ENCODE measurements at places on chromosomes 12 and 14. TPM values are rescaled to one million over a fixed set of nuclear protein-coding genes. Genes with fewer than 3 reads are reported as not detected.

The CDK4 gene
- 177 TPM for total RNA-seq

The CAPZA3 gene
- not detected for total RNA-seq

The NR2C1 gene
- 13.5 TPM for total RNA-seq

The ARHGAP9 gene
- 0.12 TPM for total RNA-seq

The ACSM4 gene
- total RNA-seq: not detected

The PAPLN gene
- 5.1 TPM for total RNA-seq

The TEX52 gene
- 0.12 TPM for total RNA-seq

The CISTR gene
- not detected for total RNA-seq

The SMIM41 gene
- 0.37 TPM for total RNA-seq

All from uterine smooth muscle cell (primary cell).